Right lung (tissue), 10 donors: ENCODE measurements at places on chromosomes 1 and 21. TPM values are rescaled to one million over a fixed set of nuclear protein-coding genes. Genes with fewer than 3 reads are reported as not detected.
A peak's percentile ranks its signal among the peaks of the same experiment; 100 is the strongest.

Gene AGPAT3
- 42.7 TPM for polyA plus RNA-seq

Gene ATF6
- 28.5 TPM for polyA plus RNA-seq

Gene PDZK1
- polyA plus RNA-seq, result 1.4 TPM

Gene TGFBR3
- 29.0 TPM for polyA plus RNA-seq

Gene CACNA1E
- 0.10 TPM for polyA plus RNA-seq

Gene RCAN1
- 20.0 TPM for polyA plus RNA-seq

Gene NTRK1
- polyA plus RNA-seq, result 0.18 TPM

Gene PLA2G2C
- not detected for polyA plus RNA-seq

Gene PLEKHN1
- 0.24 TPM for polyA plus RNA-seq

Gene UTP25
- 10.9 TPM for polyA plus RNA-seq

Gene CELA3A
- not detected for polyA plus RNA-seq

Gene PDE4B
- polyA plus RNA-seq, result 45.9 TPM

Gene INTS3
- 98.2 TPM for polyA plus RNA-seq

Gene GJA8
- polyA plus RNA-seq, result not detected

Gene C1orf198
- 68.7 TPM for polyA plus RNA-seq

- peak; percentile 69 for DNase-seq
These were observed 63.2 kb upstream of the TMEM51 start for GRCh38 chr1:15090373-15090772.

GRCh38 chr1:19725606-19726005 lies 60.9 kb downstream of the HTR6 start:
- DNase-seq, result no peak

GRCh38 chr1:225388372-225388771 lies 39.5 kb downstream of the LBR start:
- DNase-seq, result no peak

GRCh38 chr1:158248118-158248517 lies 6.1 kb upstream of the CD1A start:
- no peak for DNase-seq

DNA sequence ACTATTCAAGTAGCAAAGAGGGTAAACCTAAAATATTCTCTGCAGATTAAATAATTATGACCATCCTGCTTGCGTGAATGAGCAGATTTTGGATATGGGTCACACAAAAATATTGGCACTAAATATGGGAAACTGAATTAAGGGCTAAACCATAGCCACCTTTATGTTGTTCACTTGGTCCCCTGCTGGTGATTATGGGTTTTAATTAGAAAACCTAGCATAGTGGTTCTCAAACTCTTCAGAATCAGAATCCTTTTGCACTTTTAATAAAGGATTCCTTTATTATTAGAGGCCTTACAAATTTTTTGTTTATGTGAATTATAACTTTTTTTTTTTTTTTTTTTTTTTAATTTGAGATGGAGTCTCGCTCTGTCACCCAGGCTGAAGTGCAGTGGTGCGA lies 38.5 kb upstream of the ZNHIT6 start:
- no peak for DNase-seq

DNA sequence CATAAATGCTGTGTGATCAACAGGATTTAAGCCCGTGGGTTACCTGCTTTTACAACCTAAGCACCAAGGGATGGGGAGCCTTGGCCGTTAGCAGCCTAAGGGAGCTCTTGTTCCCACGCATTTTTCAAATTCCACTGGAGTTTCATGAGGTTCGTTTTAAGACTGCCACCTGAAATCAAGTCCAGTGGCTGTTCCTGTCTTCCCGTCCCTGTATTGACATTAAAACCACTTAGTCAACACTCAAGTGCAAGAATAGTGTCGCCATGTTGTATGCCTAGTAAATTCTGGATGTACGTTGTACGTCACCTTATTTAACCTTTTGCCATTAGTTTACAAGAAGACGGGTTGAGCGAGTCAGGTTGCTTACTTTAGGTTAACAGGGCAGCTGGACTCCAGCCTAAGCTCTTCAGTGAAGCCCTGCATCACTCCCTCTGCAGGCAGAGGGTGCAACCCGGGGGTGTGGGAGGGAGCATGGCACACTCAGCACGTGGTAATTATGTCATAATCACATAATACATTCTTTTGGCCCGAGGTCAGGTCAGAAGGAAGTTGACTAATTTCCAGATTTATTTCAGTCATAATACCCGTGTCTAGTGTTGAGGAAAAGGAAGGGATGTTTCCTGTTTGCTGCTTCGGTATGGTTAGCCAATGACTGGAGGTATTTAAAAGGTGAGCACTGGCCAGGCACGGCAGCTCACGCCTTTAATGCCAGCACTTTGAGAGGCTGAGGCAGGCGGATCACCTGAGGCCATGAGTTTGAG lies 42.5 kb downstream of the CNST start:
- DNase-seq, result peak; percentile 83

GRCh38 chr1:181985936-181986906 lies 75.3 kb downstream of the ZNF648 start:
- no peak for DNase-seq

DNA sequence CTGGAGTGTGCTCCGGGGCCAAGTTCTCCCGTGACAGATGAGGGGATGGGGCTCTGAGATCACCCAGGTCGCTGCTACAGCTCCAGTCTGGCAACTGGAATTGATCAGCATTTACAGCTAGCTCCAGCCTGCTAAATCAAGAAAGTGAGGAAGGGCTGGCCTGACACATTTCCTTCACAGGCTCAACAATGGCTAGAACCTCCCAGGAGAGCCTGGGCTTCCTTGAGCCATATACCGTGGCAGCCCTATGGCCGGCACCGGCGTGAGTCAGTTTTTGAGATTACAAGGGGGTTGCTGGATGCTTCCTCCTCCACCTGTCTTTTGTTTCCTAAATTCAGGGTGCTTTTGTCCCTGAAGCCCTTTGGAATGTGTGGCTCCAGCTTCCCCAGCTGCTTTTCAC lies 104.2 kb downstream of the ETS2 start:
- no peak for DNase-seq

DNA sequence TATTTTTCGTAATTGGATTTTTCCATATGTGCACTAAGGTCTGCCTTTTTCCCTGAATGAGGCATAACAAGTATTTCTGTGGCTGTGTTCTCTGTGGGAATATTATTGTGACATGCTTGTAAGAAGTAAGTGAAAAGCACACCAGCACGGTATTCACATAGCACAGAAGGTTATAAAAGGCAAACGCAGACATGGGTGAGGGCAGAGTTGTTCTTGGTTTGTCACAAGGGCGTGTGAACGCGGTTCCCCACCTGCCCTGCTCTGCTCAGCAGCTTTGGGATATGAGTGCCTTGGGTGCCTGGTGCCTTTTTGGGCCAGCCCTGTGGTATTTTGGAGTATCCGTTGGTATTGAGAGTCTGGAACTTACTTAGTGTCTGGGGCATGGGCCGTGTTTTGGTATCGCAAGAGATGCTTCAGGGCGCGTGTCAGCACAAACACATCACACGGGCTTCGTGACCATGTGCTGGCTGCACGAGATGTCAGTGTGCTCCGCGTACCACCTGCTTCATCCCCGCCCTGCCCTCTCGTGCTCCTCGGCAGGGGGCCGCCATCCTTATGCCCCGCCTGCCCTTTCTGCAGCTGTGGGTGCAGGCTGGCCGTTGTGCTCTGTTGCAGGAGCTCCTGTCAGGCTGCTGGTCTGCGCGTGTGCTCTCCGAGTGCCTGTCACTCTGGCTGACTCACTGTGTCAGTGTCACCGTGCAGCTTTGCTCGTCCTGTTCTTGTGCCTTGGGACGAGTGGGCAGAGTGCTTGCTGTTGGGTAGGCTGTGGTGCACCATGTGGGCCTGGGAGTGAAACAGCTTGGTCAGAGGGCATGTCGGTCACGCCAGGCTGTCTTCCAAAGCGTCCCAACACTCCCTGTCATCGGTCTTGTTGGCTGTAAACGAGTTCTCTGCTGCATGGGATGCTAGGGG lies 15.0 kb downstream of the SKI start:
- no peak for DNase-seq

- DNase-seq, result no peak
These were observed 67.9 kb upstream of the EFHD2 start for GRCh38 chr1:15341634-15342407.

- no peak for DNase-seq
These were observed 106.1 kb upstream of the BMP8A start for GRCh38 chr1:39385067-39385988.

DNA sequence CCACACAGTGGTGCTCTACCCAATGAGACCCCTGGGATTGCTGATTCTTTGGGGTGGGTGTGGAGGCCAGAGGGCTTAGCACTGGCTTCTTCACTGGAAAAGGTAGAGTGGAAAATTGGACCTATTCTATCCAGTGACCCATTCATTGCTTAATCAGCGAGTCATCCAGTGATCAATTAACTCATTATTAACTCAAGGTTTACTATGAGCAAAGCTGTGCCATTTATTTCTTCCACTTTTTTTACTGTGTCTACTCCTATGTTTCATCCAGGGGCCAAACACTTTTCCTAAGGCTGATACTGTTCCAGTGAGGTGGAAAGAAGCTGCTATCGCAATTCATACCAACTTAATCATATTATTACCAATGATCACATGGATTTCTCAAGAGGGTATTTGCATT lies 363.9 kb downstream of the RPS6KC1 start:
- no peak for DNase-seq

GRCh38 chr1:150102986-150103385 lies 35.4 kb downstream of the VPS45 start:
- no peak for DNase-seq

GRCh38 chr21:37208741-37209225 lies 58.4 kb downstream of the VPS26C start:
- no peak for DNase-seq

DNA sequence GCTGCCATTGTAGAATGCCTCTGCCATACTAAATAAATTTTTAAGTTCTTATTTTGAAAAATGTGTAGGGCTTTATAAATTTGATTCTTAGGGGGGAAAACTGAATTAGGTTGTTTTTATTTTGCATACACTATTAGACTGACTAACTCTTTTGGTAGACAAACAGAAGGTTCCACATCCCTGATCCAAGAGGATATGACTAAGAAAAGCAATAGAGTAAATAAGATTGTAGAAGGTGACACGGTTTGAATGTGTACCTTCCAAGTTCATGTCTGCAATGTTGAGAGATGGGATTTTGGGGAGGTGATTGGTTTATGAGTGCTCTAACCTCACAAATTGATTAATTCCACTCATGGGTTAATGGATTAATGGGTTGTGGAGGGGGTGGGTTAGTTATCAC lies 127.9 kb downstream of the GLUL start:
- no peak for DNase-seq

DNA sequence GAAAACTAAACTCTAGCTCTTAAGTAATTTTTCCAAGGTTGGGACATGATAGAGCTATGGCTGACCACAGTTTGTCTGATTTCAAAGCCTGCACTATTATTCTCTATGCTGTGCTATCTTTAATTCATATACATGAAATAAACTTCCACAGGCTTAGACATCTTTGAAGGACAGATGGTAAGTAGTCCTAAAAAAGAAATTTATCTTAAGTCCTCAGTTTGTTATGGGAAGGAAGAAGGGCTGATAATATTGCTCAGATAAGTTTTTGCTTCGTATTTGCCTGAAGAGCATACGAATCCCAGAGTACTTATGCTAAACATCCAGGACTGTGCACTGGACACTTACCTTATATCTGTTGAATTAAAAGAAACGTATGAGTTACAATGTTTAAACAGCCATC lies 39.6 kb downstream of the VCAM1 start:
- no peak for DNase-seq

- DNase-seq, result no peak
These were observed 295.0 kb downstream of the OMA1 start for GRCh38 chr1:58251430-58252073.

DNA sequence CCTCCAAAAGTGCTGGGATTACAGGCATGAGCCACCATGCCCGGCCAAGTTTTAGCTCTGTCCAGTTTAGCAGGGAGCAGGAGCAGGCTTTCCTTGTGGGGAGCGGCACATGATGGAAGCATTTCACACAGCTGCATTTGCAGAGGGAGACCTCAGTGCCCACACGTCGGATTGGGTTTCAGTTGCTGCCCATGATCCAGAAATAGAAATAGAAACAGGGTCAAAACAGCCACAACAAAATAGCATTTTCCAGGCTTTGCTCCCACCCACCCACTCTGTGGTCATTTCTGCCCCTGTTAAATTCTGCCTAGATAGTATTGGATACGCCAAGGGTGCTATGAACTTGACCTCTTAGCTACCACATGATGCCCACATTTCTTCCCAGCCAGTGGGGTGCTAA lies 128.4 kb downstream of the CNIH3 start:
- no peak for DNase-seq

GRCh38 chr1:46030074-46030870 lies 102.2 kb downstream of the PIK3R3 start:
- no peak for DNase-seq

GRCh38 chr1:151540982-151541377 lies 871 bp downstream of the TUFT1 start:
- DNase-seq, result no peak

GRCh38 chr1:173148971-173149370 lies 58.2 kb downstream of the TNFSF4 start:
- DNase-seq, result no peak

DNA sequence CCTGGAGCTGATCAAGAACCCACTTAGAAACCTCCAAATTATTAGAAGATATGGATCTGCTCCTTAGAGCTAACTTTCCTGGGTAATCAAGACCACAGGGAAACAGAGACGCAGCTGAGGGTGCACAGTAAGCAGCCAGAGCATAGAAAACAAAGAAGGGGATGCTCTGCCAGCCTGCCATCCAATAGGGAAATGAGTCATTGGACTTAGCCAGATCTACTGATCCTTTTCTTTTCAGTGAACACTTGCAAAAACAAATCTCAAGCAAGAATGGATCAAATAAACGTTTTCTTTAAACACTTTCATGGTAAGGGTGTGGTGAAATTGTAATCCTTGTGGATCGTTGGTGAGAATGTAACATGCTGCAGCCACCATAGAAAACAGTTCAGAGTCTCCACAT lies 474.0 kb downstream of the LTN1 start:
- DNase-seq, result no peak

DNA sequence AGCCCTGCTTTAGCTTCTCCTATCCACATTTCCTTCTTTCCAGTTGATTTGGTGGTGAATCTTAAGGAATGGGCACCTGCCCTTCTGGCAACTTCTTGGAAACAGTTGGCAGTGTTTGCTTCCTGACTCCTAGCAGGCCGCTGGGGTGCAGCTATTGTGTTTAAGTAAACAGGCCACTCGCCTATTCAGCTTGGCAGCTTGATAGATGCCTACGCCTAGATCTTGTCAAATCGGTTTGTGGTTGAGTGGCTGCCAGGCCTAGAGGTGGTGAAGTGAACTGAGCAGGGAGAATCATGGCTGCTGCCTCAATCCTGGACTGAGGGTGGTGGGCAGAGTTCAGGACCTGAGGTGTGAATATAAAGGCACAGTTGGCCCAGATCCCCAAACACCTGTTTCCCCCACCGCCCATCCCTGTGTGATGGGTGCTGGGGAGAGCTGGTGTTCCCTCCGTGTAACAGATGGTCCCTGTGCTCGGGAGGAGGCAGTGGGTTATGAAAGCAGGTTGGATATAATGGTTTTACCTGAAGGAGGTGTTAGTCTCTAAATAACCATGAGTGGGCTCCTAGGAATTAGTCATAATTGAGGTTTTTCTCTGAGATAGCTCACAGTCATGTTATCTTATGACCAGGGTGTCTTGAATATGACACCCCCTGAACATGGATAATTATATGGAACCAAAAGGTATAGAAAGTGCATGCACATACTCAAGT lies 940 bp upstream of the PLA2G2C start:
- no peak for DNase-seq
